B cell (primary cell): ENCODE measurements at places on chromosomes 7 and 10. TPM values are rescaled to one million over a fixed set of nuclear protein-coding genes. Genes with fewer than 3 reads are reported as not detected.

- H3K4me3 ChIP-seq = no peak overlapping the region
- no peaks in the 10 kb centered on the region for H3K4me1 ChIP-seq
- H3K27ac ChIP-seq = no peak overlapping the region
Measured at GRCh38 chr7:553636-554111, 34.0 kb upstream of the PDGFA start.

DNA sequence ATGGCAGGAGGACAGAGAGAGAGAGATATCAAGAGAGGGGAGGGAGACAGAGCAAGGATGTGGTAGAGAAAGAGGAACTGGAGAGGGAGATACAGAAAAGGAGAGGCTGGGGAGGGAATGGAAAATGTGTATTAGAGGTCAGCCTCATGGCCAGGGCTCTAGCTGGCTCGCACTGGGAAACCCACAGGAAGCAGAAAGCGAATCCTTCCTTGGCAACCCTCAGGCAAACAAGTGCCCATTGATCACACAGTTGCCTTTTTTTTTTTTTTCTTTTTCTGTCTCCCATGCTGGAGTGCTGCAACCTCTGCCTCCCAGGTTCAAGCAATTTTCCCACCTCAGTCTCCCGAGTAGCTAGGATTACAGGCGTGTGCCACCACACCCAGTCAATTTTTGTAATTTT, 391.2 kb downstream of the TYW1 start:
- no peaks in the 10 kb centered on the region for H3K36me3 ChIP-seq
- DNase-seq = no peak
- no peak overlapping the region for H3K4me3 ChIP-seq

- no peaks in the 10 kb centered on the region for H3K36me3 ChIP-seq
- DNase-seq = no peak
- no peak overlapping the region for H3K4me3 ChIP-seq
- no peak overlapping the region for H3K27ac ChIP-seq
- H3K4me1 ChIP-seq = no peaks in the 10 kb centered on the region
Measured at GRCh38 chr10:128481152-128481840, 355.1 kb upstream of the MKI67 start.

DNA sequence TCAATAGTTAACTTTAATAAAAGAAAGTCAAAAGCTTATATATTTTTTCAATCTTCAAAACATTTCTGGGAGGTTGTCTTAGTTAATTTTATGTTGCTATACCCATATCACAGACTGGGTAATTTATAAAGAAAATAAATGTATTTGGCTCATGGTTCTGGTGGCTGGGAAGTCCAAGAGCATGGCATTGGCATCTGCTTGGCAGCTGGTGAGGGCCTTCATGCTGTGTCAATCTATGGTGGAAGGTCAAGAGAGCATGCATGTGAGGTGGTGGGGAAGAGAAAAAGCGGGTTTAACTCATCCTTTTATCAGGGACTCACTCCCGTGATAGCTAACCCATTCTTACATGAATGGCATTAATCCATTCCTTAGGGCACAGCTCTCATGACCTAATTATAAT, 119.8 kb downstream of the EGFR start:
- no peaks in the 10 kb centered on the region for H3K4me1 ChIP-seq
- H3K36me3 ChIP-seq = no peaks in the 10 kb centered on the region

DNA sequence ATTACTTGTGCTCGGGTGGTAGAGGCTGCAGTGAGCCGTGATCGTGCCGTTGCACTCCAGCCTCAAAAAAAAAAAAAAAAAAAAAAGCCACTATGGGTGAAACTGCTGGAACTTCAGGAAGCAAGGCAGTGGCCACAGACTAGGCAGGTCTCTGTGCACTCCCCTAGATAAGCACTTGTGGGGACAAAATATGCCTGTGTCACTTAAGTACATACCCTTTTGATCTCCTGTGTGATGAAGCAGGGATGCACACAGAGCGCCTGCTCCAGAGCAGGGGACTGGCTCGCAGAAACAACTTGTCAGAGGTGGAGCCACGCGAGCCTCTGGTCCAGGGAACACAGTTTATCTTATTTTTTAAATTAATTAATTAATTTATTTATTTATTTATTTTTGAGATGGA, 42.9 kb upstream of the PSAP start:
- H3K36me3 ChIP-seq = no peaks in the 10 kb centered on the region
- H3K27ac ChIP-seq = no peak overlapping the region
- no peaks in the 10 kb centered on the region for H3K27me3 ChIP-seq

- peak overlapping the region; percentile 98 for H3K27ac ChIP-seq
- no peaks in the 10 kb centered on the region for H3K36me3 ChIP-seq
- peak overlapping the region; percentile 78 for H3K4me3 ChIP-seq
- DNase-seq = peak; percentile 85
- no peaks in the 10 kb centered on the region for H3K27me3 ChIP-seq
Measured at GRCh38 chr10:58266826-58267712, 625 bp downstream of the IPMK start.

ETV1 gene
- not detected in 2 replicates for total RNA-seq

CYP17A1 gene
- total RNA-seq = not detected in 2 replicates

IFIT1B gene
- total RNA-seq = not detected in 2 replicates

KAZALD1 gene
- total RNA-seq = 0.34 and 0.51 TPM in 2 replicates
